ENCODE measurements at places on chromosomes 4 and X.
A peak's percentile ranks its signal among the peaks of the same experiment; 100 is the strongest.

- DNase-seq = no peak
These were observed 19.1 kb downstream of the SASH3 start for GRCh38 chrX:129798888-129799287.

GRCh38 chr4:101328063-101328602, 19.2 kb downstream of the PPP3CA start:
- DNase-seq = peak; percentile 51

- no peak for DNase-seq
These were observed 301.6 kb downstream of the FAM47B start for GRCh38 chrX:35244088-35244741.

- no peak for DNase-seq
These were observed 2.5 kb upstream of the DGAT2L6 start for GRCh38 chrX:70174754-70175153.

GRCh38 chrX:1491851-1492349, 39.2 kb upstream of the ASMTL start:
- peak; percentile 67 for DNase-seq

GRCh38 chr4:1169171-1169671, 3.2 kb downstream of the SPON2 start:
- no peak for DNase-seq

- no peak for DNase-seq
These were observed 58.6 kb downstream of the DDX60L start for GRCh38 chr4:168421671-168422070.

- DNase-seq = no peak
These were observed 74.5 kb downstream of the HHIP start for GRCh38 chr4:144720491-144720890.

DNA sequence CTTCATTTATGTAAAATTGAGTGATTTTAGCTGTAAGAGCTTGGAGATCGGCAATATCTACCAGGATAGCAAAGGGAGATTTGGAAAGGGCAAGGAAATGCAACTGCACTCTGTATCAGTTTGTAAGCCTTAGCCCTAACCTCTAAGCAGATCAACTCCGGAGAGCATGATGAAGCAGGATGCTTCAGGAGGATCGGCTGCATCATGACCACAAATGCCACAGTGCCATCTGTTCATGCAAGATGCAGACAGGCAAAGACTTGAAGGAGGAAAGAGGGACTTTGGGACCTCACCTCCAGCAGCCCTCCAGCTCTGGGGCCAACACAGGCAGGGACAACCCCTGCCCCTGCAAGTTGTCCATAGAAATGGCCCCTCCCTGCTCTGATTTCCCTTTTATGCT, 377.6 kb upstream of the GATB start:
- peak; percentile 21 for DNase-seq

DNA sequence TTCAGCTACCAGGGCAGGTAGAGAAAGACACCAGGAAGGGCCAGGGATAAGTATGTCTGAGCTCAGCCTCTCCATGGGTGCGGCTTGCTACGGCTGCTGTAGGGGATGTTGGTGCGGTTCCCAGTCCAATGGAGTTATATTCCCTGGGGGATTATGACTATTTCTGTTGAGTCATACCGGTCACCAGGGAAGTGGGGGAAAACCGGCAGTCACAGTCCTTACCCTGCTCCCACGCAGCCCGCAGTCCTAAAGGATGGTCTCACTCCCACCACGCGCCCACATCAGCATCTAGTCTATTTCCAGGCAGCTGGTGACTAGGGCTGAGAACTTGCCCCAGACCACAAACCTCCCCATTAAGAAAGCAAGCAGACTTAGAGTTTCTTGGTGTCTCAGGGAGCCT, 191.6 kb downstream of the VEGFC start:
- no peak for DNase-seq

- DNase-seq = no peak
These were observed 33.4 kb upstream of the PHKA2 start for GRCh38 chrX:19017271-19017670.

DNA sequence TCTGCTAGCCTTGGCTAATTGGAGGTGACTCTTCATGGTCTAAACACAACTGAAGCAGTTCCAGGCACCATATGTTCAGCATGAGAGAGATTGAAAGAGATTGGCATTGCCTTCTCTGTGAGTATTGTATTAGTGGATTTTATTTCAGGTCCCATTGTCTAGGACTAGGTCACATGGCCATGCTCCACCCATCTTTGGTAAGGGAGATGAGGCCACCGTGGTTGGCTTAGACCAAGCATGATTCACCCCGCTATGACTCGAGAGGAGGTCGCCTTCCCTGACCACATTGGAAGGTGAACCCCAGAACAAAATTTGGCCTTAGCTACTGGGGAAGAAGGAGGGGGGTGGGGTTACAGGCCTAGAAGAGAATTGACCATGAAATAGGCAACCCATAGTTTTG, 109.9 kb upstream of the BCOR start:
- no peak for DNase-seq

- no peak for DNase-seq
These were observed 21.6 kb downstream of the ENOPH1 start for GRCh38 chr4:82452026-82452425.

GRCh38 chrX:65731684-65732289, 64.3 kb downstream of the MSN start:
- DNase-seq = no peak

- no peak for DNase-seq
These were observed 15.9 kb upstream of the NELFA start for GRCh38 chr4:2024683-2025082.

DNA sequence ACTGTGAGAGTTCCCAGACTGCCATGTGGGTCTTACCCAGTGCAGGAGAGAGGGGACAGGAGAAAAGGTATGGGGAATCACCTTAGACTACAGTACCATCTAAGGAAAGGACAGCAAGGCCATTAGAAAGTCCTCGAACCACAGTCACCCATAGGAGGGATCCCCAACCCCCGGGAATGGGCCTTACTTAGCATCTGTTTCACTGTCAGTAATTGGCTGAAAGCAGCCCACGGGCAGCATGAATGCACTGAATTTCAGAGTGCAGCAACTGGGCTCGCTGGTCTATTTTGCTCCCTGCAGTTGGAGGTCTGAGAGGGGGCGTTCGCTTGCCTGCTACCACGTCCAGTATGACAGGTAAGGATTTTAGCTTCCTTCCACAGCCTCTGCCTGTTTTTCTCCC, 50.4 kb upstream of the KLHL8 start:
- DNase-seq = no peak

DNA sequence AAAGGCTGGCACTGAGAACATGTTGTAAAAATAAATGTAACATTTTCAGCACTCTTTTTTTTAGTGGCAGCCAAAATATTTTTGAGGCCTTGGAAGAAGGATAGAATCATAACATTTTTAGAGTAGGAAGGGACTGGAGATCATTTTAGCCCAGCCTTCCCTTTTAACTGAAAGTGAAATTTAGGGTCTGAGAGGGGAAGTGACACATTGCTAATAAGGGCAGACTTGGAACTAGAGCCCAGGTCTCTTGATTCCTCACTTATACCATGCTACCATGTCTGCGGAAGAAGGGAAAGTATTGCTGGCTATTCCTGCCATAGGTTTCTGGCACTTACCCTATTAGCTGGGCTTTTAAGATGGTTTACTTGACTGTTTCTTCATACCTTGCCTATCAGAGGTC, 4.8 kb downstream of the WDR44 start:
- DNase-seq = no peak

DNA sequence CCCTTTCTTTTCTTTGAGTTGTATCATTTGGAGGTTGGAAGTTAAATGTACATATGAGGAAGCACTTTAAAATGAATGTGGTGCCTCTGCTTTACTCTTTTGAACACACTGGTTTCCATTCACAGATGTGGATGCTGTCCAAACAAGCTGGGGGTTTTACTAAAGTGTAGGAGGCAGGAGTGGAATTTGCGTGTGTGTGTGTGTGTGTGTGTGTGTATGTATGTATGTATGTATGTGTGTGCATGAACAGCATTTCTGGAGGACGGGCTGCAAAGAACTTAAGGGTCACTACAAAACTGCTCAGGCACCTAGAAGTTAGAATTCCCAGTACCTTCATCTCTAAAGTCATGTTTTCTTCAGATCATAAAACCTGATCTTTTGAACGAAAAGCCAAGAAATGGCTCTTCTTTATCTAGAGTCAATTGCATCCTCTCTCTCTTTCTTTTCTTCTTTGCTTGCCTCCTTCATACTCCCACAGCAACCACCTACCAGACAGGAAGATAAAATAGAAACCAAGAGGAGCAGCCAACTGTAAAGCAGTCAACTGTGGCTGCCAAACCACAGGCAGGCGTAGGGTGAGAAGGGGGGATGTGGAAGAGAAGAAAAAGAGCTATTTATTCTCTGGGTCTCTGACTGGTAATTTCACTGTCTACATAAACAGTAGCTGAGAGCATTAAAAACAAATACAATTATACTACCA, 177.0 kb upstream of the RASGEF1B start:
- peak; percentile 36 for DNase-seq

GRCh38 chrX:103417933-103418332, 41.6 kb downstream of the BEX3 start:
- DNase-seq = no peak

DNA sequence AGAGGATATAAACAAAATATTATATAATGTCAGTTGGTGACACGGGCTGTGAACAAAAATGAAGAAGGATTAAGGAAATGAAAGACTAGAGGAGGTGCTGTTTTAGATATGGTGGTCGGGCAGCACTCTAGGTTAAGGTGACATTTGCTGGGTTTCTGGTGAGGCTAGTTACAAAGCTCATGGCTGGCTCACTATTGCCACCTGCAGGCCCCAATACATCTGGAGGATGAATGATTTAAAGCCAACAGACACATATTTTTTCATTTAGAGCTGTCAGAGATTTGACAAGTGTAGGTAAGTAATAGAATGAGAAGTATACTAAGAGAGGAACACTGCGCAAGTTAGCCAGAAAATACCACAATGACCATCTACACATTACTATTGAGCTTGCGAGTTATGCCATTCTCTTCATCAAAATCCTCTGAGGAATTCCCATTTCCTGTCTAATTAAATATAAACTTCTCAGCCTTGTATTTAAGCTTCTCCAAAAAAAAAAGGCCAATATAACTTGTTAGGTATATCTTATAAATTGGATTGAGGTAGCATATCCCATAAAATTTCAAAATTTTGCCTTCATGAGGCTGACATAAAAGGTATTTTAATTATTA, 6.4 kb upstream of the FGG start:
- DNase-seq = peak; percentile 47

- no peak for DNase-seq
These were observed 34.5 kb downstream of the GALNTL6 start for GRCh38 chr4:171847751-171848150.

GRCh38 chr4:16760617-16761363, 137.7 kb downstream of the LDB2 start:
- DNase-seq = no peak

DNA sequence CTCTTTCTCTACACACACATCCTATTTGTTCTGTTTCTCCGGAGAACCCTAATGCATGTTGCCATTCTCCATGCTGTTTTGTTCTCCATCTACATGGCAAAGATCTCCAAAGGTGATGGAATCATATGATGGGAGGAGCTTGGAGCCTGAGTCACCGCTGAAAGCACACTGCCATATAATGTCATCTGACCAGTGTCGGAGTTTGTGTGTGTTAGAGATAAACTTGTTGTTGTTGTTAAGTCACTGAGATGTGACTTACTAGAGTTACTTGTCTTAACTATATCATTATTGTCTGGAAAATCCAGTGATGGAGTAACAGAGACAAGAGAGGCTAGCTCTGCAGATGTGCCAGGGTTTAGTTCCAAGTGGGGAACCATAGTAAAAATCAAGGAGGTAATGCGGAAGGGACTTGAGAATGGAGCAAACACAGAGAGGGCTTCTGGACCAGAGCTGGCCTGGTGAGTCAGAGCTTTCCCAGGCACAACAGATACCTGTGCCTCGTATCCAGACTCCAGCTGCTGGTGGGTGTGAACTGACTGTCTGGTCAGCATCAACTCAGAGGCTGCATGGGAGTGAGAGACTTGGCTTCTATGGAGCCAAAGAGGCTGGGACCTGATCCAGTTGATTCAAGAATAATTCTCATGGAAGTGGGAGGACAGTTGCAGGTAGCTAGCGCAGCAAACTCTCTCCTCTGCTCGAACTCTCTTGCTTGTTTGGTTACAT, 30.6 kb upstream of the CCKAR start:
- no peak for DNase-seq

- no peak for DNase-seq
These were observed 886 bp downstream of the DCLK2 start for GRCh38 chr4:150079081-150079581.

- peak; percentile 89 for DNase-seq
These were observed at the start of gene TMEM192 for GRCh38 chr4:165112368-165113121. Gene TMEM192, minus strand, starts transcription at chr4:165112860. Its CDS starts 87 bp downstream, at chr4:165112773.

DNA sequence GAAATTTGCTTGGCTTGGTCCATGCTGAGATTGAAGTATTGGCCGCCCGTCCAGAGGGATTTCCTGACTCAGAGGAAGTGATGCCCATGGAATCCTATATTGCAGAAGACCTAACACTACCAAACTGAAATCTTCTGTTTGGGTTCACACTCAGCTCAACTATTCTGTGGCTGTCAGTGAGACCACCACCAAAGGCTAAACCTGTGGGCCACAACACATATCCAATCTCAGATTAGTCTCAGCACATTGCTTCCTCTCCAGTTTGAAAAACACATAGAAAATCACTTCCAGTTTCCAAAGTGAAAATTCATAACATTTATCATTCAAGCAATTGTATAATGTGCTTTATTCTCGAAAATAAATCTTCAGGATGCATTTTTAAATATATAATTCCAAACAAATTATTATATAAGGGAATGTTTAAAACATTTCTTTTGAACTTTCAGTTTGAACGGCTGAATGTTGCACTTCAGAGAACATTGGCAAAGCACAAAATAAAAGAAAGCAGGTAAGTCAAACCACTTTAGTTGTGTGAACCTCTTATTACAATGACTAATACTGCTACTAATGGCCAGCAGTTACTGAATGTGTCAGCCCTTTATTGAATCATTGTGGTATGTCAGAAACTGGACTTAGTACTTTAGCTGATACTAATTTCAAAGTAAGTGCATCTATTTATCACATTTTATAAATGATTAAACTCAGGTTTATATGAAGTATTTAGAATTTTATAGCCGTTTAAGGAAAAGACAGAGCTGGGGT, 37.0 kb downstream of the GUCY1A1 start:
- DNase-seq = no peak

DNA sequence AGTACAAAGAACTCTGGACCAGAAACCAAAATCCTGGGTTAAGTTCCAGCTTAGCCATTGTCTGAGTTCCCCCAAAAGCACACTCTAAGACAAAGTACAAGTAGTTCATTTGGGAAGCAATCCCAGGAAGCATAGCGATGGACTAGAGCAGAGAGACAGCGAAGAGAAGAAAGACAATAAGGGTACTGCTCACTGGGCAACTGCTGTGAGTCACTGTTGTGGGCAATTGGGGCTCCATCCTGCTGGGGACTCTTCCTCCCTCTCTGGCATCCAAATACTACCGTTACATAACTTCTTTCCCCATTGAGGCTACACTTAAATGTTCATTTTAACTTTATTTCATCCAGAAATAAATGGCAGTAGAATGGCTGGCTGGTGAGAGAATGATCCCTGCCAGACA, 14.1 kb downstream of the SRPX start:
- DNase-seq = no peak

DNA sequence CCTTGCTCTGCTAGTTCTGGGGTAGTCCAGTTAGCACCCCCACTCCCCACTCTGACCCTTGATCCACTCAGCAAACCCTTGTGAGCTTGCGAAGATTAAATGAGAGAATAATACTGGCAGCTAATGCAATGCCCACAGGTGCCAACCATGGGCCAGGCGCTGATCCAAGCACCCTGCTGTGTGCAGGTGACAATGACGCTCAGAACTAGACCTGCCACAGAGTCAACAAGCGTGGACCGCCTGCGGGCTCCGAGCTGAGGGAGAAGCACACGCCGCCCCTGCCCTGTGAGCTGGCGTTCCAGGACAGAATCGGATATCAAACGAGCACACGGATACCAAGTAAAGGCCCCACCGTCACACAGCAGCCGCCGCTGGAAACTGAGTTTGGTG, 129.2 kb downstream of the FAM53A start:
- DNase-seq = no peak

Data from CD4-positive, alpha-beta T cell treated with Interleukin-1 beta for 1 hour (primary cell).